H7 (cell line): ENCODE measurements at places on chromosomes 4 and X.

DNA sequence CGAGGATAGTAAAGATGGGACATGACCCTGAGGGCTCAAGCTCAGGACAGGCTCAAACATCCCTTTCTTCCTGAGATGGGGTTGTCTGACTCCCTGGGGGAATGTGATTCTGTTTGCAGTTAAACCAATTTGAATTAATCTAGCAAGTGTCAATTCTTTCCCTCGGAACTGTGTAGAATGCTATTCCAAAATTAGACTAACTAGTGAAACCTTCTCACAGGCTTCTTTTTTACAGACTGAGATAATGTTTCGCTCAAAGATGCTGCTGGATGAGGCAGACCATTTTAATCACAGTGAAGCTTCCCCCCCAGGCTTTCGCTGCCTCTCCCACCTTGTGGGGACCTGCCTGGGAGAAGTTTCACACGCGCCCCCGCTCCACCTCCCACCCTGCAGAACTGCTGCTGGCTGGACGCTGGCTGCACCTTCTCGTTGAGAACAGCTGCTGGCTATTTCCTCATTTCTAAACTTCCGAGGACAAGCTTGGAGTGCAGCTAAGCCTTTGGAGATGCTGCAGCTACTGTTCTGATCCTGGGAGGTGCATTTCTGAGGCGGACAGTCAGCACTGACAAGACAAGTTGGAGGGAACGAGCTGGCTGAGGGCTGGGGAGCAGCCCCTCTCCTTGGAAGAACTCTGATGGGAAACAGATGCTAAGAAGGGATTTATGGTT, 297.8 kb downstream of the RAPGEF2 start:
- DNase-seq = no peak

DNA sequence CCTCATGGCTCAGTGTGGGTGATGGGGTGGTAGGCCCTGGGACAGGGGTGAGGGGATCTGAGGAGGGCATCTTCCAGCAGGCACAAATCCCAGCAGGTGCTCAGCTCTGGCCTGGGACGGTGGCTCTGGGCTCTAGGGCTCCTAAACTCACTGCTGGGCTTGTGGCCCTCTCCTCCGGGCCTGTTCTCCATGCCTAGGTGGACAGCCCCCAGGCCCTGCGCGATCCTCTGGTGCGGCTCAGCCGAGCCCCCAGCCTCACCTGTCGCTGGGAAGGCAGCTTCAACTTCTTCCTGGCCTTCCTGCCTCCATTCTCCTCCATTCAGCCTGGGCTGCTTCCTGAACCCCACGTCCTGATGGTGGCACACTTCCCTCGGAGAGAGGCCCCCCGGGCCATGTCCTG, 19.3 kb upstream of the FGFR3 start:
- DNase-seq = no peak

DNA sequence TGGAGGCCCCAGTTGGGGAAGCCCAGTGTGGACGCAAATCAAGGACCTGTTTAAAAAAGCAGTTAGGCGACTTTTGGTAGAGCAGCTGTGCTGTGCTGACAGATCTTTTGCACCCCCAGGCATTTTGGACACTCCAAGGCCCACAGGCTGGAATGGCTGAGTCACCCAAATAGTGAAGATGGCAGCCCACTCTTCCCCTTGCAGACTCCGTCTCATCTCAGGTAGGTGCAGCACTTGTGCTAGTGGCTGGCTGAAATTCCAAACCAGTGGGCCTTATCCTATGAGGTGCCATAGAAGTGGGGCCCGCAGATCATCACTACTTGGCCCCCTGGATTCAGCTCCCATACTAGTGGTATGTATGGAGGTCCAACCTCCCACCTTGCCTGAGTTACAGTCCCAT, 42.8 kb downstream of the CPXCR1 start:
- DNase-seq = no peak

GRCh38 chr4:78437608-78438088, 113.9 kb upstream of the ANXA3 start:
- no peak for DNase-seq
